ENCODE measurements at places on chromosomes 4 and X.

- DNase-seq = no peak
Measured at GRCh38 chr4:180538384-180539057, 1704.7 kb upstream of the TENM3 start.

GRCh38 chrX:23332888-23333821, 1.5 kb upstream of the PTCHD1 start:
- no peak for DNase-seq

GRCh38 chrX:40831750-40832149, 96.4 kb upstream of the MED14 start:
- no peak for DNase-seq

DNA sequence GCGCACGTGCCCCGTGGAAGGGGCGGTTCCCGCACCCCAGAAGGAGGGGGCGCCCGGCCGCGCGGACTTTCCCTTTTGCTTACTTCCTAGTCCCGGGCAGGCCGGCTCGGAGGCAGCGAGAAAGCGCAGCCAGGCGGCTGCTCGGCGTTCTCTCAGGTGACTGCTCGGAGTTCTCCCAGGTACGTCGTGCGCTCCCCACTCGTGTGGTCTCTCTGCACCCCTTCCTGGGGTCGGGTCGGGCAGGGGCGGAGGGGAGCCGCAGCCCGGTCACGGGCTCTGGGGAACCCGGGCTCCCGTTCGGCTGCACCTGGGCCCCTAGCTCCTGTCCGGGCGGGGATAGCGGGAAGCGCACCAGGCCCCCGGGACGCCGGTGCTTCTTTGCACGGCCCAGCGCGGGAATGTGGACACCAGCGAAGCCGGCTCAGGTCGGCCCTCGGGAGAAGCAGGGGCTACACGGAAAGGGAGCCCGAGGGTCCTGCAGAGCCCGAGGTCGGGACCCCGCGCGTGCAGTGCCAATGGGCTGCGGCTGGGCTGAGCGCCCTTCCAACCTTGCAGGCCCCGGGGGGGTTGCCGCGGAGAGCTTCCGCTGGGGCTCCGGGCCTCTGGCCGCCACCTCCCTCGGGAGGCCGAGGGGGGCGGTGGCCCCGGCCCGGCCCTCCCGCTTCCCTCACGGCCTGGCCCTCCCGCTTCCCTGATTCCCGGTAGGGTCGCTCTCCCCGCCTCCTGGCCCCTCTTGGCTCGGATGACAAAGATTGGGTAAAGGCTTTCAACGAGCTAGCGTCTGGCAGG, at the start of gene TLR2:
Gene TLR2, plus strand, starts transcription at position 99 of the 789 bp plus-strand sequence. CDS start 18,628 bp downstream, outside the sequence.
- peak; percentile 37 for DNase-seq

GRCh38 chr4:41888687-41889074, 46.5 kb upstream of the TMEM33 start:
- DNase-seq = no peak

- DNase-seq = no peak
Measured at GRCh38 chrX:7233580-7234406, 85.8 kb upstream of the PUDP start.

- DNase-seq = no peak
Measured at GRCh38 chr4:96841801-96842200, 1001.9 kb downstream of the PDHA2 start.
